ENCODE measurements at places on chromosomes 1 and 21. TPM values are rescaled to one million over a fixed set of nuclear protein-coding genes. Genes with fewer than 3 reads are reported as not detected.

The RXRG gene
- 10.4 TPM for total RNA-seq

The CHIA gene
- total RNA-seq, result not detected

The RPE65 gene
- total RNA-seq, result not detected

The CFHR5 gene
- total RNA-seq, result not detected

The ADAM30 gene
- not detected for total RNA-seq

The PRELP gene
- total RNA-seq, result not detected

The KRTAP19-3 gene
- total RNA-seq, result not detected

The SEMA6C gene
- total RNA-seq, result 119 TPM

All from glutamatergic neuron (in vitro differentiated cells).